ENCODE measurements at places on chromosomes 4 and X.

DNA sequence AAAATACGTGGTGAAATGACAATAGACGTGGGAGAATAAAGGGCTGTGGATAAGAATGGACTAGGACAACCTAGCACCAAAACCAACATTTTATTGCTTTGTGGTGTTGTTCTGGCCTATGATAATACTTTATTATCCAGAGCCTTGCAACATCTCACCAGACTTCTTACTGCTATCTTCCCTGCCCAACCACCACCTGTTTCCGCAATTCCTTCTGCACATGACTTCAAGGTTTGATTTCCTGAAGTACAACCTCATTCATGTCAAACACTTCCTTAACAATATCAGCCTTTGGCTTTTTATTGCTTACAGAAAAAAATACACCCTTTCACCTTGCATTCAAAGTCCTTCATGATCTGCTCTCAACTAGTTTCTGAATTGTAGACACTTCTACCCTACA, 84.8 kb downstream of the RTL3 start:
- no peak for DNase-seq

GRCh38 chrX:29561417-29561816, 653.9 kb upstream of the MAGEB2 start:
- DNase-seq = no peak

GRCh38 chrX:20263474-20263873, 3.2 kb downstream of the RPS6KA3 start:
- DNase-seq = no peak

DNA sequence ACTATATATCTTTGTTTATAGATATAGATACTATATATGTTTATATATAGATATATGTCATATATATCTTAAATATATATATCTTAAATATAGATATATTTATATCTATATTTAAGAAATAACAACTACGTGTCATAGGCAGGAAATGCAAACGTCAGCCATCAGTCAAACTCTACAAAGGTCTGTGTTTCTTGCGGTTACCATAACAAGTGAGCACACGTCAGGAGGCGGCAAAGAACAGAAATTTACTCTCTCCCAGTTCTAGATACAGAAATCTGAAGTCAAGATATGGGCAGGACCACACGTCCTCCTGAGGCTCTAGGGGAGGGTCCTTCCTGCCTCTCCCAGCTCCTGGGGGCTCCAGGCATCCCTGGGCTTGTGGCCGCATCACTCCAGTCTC, 6.5 kb downstream of the PLCXD1 start:
- no peak for DNase-seq

GRCh38 chr4:14371131-14371530, 631.1 kb upstream of the CPEB2 start:
- no peak for DNase-seq

GRCh38 chr4:70746179-70746839, 24.5 kb downstream of the RUFY3 start:
- DNase-seq = no peak

GRCh38 chrX:5748586-5749150, 480.0 kb downstream of the NLGN4X start:
- no peak for DNase-seq

DNA sequence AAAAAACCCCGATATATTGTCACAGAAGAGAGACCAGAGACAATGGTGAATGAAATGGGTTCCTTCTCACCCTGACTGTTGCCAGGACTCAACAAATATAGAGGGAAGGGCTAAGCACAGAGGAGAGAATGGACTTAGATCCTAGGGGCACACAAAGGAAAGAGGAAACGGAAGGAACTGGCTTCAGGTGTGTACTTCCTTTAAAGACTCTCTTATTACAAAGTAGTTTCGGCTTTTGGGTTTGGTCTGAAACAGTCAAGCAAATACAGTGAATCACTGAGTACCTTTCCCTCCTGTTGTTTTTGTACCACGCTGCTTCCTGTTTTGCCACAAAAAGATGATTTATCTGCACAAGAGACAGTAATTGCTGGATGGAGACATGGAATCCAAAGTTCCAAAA, 46.1 kb upstream of the S100G start:
- no peak for DNase-seq

DNA sequence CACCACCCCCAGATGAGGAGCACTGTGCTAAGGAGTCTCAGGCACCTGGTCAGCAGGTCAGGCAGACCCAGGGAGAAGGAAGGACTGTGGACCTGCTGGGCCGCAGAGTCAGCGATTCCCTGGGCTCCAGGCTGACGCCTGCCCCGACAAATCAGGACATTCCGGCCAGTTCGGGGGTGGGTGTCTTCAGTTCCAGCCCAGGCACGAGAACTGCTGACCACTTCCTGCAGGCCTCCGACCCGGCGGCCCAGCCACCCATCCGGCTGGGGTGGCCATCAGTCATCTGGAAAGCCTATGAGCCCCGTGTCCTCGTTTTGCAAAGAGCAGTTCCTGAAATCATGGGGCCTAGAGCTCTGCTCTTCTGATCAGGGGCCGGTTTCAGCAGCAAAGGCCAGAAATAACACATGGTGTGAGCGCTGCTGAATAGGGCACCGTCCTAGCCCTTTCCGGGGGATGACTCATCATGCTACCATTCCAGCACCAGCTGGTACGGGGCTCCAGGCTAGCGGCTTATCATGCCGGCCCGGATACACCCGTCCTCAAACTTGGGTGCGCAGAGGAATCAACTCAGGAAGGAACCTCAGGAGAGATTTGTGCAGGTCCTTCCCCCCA, 7.8 kb upstream of the SH3TC1 start:
- no peak for DNase-seq

GRCh38 chr4:69831646-69832325, 28.2 kb downstream of the SULT1E1 start:
- no peak for DNase-seq

DNA sequence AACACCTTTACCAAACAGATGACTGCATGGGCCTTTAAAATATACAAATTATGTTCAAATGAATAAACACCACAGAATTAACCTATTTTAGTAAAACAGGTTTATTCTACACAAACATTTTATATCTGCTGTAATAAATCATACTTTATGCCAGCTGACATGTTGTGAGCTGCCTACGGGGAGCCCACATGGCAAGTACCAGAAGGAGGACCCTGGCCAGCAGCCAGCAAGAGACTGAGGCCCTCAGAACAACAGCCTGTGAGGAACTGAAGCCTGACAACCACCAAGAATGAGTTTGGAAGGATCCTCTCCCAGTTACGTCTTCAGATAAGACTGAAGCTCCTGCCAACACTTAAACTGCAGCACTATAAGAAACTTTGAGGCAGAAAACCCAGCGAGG, 377.0 kb downstream of the PDGFC start:
- no peak for DNase-seq

DNA sequence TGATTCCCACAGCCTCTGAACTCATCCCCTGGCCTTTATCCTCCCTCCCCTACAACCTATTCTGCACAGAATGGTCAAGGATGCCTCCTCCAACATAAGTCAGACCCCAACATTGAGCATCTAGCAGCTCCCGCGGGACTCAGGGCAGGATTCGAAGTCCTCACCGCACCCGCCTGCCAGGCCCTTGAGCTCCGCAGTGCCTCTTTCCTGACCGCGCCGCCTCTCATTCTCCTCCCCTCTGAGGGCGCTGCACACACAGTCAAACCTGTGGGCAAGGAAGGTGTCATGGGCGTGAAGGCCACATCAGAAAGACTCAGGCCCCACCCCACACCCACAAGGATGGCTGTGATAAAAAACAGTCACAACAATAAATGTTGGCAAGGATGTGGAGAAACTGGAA, 84.1 kb downstream of the CPZ start:
- DNase-seq = no peak

DNA sequence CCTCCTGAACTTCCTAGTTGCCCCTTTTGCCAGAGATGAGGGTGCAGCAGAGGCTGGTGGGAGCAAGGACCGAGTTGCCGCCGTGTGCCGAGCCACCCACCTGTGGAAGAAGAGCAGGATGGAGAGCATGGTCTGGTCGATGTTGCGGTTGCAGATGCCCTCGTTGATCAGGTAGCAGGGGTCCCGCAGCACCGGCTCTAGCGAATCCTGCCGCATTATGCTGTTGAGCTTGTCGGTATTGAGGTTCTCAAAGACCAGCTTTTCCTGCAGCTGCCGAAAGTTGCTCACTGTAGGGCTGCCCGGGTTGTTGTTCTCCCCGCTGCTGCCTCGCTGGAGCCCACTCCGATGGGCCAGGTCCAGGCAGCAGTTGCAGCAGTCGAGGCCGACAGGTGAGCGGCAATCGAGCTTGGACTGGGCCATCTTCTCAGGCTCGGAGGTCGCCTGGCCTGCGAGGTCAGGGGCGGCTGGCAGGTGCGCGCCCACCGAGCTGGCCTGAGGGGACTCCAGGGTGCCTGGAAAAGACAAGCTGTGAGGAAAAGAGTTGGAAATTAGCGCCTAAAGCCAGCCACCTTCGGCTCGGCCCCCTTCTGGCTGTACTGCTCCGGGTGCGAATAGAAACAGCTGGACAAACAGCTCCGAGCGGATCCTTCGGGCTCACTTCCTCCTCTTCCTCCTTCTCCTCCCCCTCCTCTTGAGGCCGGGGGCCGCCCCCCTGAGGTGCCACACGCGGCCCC, 420 bp downstream of the TSC22D3 start:
- no peak for DNase-seq

- DNase-seq = no peak
These were observed 46.0 kb downstream of the WDR19 start for GRCh38 chr4:39228377-39228776.

DNA sequence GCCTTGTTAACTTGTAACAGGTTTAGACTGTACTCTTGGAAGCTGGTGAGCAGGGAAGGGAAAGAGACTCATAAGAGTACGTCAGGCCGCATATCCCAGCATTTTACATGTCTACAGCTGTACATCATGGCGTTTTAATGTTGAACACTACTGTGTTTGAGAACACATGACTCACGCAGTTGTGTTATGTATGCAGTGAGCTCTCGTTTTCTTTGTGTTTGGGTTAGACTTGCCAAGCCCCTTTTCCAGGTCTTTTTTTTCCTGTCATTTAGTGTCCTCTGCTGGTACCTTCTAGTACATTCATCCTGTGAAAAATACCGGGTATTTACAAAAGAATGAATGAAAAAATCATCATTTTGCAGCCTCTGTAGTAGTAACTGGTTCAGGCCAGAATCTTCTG, 35.3 kb downstream of the SMS start:
- DNase-seq = no peak

DNA sequence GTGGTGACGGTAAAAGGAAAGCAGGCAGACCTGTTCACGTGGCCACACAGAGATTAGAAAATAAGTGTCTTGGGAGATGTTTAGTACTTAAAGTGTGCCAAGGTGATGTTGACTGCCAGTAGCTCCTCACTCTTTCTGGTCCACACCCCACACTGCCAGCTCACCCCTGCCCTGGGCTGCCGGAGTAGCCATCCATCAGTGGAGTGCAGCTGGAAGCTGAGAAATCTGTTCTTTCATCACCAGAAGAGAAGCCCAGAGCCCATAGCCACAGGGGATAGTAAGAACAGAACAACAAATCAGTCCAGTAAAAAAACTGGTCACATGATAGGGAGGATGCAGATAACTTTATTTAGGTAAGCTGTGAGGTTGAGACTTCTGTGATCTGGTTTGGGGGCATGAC, 64.1 kb downstream of the WWC2 start:
- no peak for DNase-seq

GRCh38 chr4:126727461-126727860, 905.3 kb upstream of the INTU start:
- no peak for DNase-seq

DNA sequence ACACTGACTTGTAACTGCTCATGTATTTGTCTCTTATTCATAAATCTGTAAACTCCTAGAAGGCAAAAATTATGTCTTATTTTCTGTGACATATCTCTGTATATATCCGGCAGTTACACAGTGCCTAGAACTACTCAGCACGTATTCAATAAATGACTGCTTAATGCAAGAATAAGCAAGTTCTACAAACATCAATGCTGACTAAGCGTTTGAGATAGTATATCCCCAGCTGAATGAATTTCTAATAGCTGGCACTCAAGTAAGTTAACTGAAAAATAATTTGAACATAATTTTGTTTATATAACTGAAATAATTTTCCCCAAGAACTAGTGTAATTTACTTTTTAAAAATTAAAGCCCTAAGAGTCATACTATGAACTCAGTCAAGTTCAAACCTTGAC, 113.7 kb downstream of the ARAP2 start:
- no peak for DNase-seq

DNA sequence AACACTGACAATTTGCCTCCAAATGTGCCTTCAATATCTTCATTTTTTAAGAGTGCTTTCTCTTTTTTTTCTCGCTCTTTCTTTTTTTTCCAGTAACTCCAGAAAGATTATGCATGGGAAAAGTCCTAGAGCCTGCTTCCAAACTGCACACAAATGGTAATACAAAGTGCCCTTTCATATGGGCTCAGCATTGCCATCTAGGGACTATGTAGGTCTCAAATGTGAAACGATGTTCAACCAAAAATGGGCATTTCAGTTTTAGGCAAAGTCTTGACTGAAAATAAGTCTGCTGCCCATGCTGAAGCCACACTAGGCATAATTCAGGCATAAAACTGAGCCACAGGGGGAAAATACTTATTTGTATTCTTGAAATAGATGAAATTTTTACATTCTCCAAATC, 65.6 kb downstream of the SYNPO2 start:
- DNase-seq = no peak

DNA sequence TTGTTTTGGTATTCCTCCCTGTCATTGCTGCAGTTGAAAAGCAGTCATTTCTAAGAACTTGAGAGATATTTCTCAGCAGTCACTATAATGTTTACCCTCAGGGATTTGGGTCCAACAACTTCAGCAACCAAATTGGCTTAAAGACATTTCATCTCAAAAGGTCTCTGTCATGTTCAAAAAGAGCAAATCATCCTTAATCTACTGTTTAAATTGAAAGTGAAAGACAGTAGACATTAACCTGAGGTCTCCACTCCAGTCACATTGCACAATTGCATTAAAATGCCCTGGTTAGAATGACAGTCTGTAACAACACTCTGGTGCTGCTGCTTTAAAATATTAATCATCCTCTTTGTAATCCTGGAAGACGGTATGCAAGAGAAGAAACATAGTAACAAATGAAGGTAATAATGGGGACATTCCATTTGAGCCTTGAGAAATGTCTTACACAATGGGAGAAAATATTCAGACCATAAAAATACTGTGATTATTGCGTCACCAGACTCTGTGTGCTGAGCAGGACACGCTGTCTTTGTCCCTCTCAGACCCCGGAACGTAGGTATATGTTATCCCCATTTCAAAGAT, 90.2 kb upstream of the UNC5C start:
- no peak for DNase-seq

- DNase-seq = peak; percentile 35
These were observed at the start of gene GALNT7 for GRCh38 chr4:173168396-173169177. Gene GALNT7 (plus strand): TSS chr4:173168811. CDS start chr4:173168836, 25 bp downstream.

- no peak for DNase-seq
These were observed 12.6 kb downstream of the BEX1 start for GRCh38 chrX:103051260-103051789.

DNA sequence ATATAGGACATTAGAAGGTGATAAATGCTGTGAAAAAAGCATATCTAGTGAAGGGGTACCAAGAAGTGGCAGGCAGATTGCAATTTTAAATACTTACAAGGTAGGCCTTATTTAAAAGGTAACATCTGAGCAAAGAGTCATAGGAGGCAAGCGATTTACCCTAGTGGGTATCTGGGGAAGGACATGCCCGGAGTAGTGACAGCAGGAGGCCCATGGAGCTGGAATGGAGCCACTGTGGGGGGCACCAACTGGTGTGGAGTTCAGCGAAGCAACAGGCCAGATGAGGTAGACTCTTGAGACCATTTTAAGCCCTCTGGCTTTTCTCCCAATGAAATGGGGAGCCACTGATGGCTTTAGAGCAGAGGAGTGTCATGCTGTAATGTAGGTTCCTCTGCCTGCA, 37.3 kb downstream of the SEC24D start:
- DNase-seq = no peak

- DNase-seq = no peak
These were observed 11.1 kb downstream of the SLC25A43 start for GRCh38 chrX:119410027-119410819.

GRCh38 chr4:139492429-139492828, 38.5 kb downstream of the RAB33B start:
- DNase-seq = no peak

Data from activated CD4-positive, CD25-positive, alpha-beta regulatory T cell (primary cell).